ENCODE measurements at places on chromosomes 3 and 15.

DNA sequence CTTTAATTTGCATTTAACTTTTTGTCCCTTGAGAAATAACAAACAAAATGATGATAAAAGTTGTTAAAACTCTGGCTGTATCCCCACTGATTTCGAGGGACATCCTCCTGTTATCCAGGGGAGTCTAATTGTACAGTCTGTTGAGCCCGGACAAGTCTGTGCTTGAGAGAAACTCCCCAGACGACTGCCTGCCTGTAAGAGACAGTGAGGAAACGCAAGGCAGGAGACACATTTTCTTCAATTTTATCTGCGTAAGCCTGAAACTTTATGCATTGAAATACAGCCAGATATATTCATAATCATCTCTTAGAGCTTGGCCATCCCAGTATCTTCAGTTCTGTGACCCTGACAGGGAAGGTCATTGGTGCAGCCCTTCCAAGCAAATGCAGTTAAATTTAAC is 97.7 kb downstream of the ROBO2 start:
- DNase-seq: no peak

- DNase-seq: no peak
Observed at GRCh38 chr3:171748064-171748924, 62.0 kb downstream of the PLD1 start.

DNA sequence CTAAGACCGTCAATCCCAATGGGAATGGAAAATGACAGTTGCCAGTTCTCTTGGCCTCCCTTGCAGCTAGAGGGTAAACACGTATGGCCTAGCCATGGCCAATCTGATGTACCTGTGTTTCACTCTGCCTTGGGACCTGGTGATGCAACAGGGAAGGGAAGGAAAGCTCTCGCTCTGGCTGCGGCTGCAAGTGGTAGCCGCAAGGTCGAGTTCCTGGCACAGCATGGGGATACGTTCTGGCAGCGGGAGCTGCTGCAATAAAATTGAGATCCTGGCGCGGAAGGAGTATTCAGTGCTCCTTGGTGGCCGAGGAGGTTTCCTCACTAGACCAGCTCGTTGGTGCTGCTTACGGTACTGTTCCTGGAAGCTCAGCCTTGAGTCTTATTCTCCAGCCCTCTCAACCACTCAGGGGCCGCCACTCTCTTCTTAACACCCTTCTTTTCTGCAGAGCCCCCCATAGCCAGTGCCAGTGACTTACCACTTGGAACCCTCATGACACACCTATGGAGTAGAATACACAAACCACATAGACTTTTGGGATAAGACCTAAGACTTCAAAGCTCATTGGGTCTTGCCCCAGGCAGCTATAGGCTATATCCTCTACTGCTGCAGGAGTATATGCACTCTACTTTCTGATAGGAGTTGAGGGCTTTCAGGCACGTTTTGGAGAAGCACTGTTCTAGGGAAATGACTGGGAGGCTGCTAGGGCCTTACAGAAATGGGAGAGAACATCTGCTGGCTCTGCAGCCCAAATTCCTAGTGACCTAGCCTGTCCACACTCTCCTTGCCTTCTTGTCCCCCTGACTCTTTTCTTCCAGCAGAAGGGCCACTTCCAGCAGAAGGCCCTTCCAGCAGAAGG is 2.7 kb downstream of the KY start:
- DNase-seq: no peak

DNA sequence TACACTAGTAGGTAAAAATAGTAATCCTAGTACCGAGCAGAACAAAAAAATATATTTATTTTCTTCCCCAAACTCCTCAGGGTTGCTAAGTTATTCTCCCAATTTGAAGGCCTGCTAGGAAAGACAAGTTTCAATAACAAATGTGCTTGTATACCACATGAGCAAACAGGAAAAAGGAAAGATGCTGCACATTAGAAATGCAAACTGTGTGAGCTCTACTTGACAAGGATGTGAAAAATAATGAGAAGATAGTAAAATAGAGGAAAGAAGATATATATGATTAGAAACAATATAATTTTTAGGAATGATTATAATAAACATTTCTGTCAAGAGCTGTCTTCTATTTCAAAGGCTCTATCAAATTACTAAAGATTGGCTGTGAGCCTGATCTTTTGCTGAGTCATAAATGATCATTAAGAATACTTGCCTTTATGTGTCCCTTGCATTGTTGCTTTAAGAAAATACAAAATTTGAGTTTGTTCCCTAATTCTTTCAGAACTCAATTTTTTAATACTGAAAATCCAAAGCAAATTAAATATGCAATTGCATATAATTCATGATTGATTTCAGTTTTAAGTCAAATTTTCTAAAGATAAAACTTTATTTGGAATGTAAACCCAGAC is 174.2 kb downstream of the NEK10 start:
- DNase-seq: no peak

DNA sequence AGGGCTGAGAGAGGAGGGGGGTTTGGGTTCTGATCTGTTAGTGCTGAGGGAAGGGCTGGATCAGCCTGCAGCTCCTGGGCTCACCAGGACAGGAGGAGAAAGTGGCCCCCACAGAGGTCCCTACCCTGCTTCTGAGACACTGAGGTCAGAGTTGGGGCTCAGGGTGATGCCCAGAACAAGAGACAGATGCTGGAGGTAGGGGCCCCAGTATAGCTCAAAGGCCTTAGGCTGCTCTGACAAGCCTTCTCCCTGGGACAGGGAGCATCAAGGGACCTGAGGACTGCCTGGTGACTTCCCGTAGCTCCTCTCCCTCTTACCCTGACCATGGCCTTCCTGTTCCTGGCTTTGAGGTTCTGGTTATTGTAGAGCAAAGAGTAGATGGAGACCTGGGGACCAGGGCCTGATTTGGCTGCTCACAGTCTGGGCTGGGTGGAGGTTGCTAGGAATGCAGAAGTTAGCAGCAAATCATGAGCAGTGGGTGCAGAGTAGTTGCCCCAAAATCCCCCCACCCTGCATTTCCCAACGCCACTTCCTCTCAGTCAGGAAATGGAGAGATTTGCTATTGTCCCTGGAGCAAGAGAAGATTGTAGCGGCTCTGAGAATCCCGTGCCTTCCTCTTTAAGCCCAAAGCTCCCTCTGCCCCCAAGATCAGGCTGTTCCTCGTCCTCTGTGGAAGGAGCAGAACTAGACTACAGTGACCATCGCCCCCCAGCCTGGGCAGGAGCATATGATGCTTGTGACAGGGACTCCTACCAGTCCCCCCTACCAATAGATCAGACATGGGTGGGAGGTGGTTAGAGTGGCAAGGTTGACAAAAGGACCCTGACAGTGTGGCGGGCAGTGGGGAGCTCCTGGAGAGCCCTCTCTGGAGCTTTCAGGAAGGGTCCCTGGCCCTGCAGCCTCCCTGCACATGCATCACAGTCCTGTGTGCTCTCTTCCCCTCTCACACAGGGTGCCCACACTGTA is 47.4 kb upstream of the SEC22A start:
- peak; percentile 12 for DNase-seq

DNA sequence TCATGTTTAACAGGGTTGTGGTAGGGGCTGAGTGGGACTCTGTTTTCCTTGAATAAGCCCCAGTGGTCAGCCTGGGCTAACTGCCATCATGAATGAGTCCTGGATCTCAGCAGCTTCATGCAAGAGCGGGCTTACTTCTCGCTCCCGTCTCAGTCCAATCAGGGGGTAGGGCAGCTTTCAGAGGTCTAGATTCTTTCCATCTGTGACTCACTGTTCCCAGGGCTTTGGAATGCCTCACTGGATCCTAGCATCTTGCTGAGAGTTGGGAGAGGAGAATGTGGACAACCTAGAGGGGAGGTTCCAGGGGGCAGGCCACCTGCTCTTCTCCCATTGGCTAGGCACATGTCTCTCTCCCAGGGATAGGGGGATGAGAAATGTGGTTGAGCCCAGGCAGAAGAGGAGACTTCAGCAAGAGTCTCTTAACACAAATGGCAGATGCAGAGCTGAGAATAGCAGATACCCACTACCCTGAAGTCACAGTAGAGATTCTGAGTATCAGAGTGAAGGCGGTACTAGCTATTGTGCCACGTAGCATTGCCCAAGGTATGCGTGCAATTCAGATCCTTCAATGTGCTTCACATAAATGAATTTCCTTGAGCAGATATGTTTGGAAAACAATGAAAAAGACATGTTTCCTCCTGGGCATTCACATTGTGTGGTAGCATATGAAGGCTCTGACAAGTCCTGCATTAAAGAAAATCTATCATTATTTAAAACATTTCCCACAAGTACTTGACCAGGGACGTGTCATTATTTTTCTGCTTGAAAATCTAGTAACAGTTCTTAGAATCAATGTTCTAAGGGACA is 257.7 kb upstream of the PROK2 start:
- DNase-seq: no peak

- DNase-seq: no peak
Observed at GRCh38 chr3:112693186-112693585, 52.2 kb upstream of the CCDC80 start.

DNA sequence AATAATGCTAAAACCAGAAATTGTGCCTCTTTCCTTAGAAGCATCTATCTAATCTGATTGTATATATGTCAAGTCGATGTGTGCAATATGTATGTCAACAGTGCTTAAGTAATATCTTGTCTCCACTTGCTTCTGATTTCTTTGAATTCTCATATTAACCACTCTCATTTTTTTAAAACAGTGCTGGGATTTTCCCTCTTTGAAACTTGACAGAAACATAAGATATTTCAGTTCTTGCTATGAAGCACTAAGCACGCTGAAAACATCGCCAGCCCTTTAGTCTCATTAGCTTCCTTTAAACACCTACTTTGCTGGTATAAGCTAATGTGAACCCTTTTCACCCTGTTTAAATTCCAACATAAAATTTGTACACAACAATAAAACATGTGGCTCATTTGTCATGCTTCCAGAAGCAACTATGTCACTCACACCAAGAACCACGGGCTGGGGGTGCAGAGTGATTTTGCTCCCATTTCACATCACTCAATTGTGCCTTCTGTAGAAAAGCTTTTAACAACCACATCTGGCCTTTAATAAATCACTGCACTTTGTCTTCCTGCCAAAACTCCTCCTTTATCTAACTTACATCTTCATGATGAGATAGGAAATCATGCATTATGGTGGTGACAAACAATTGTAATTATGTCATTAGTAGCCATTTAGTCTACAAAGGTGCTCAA is 185.2 kb downstream of the FOXP1 start:
- no peak for DNase-seq

GRCh38 chr3:9945358-9945757 is 6.8 kb downstream of the PRRT3 start:
- DNase-seq: no peak

GRCh38 chr3:95002438-95003046 is 939.7 kb downstream of the NSUN3 start:
- DNase-seq: no peak

- DNase-seq: no peak
Observed at GRCh38 chr15:86001200-86001599, 78.5 kb upstream of the AGBL1 start.

- no peak for DNase-seq
Observed at GRCh38 chr15:37693926-37694325, 240.5 kb upstream of the TMCO5A start.

DNA sequence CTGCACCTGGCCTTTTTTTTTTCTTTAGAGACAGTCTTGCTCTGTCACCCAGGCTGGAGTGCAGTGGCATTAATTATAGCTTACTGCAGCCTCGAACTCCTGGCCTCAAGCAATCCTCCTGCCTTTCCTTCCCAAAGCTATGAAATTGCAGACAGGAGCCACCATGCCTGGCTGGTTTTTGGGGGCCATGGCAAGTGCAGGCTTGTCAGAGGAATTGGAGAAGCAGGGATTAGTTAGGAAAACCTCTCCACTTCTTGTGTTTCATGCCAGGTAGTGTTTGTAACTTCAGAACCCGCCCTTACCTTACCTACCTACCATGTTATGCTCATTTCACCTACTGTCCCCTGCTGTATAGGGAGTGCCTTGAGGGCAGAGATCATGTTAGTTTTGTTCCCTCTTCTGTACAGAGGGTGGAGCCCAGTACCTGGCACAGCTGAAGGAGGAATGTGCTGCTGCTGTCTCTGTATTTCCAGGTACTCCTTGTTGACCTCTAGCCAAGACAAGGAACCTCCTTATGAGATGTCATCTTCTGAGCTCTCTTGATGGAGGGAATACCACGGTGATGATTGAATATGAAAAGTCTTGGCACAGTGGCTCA is 43.8 kb downstream of the TRAK1 start:
- DNase-seq: no peak

DNA sequence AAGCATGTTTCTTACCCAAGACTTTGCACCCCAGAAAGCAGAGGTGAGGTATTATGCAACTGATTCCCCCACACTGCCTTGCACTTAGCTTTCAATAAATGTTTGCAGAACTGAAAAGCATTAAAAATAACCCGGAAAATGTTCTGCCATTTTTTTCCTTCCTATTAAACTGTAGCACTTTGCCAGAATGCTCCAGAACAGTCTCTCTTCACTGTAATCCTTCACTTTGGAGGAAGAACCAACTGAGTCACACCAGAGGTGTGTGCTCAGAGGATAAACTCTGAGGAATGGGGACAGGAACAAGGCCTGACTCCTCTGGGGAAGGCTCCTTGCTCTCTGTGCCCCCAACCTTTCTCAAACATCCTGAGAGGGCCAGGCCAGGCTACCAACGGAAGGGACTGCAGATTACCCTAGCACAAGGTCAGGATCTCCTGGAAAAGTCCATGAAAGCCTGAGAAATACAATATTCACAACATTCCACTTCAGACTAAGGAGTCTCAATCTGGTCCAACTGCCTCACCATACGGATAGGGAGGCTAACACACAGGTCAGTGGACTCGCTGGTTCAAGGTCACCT is 19.0 kb downstream of the ANP32A start:
- peak; percentile 18 for DNase-seq

- no peak for DNase-seq
Observed at GRCh38 chr15:78035321-78035751, 42.2 kb downstream of the TBC1D2B start.

GRCh38 chr3:64266065-64266931 is 41.0 kb upstream of the PRICKLE2 start:
- DNase-seq: no peak

- peak; percentile 56 for DNase-seq
Observed at GRCh38 chr3:194640829-194641228, 7.6 kb upstream of the TMEM44 start.

GRCh38 chr3:150797155-150797554 is 34.2 kb upstream of the SIAH2 start:
- DNase-seq: no peak

GRCh38 chr3:12662593-12663400 is 1.1 kb downstream of the RAF1 start:
- peak; percentile 46 for DNase-seq
